ENCODE measurements at places on chromosomes 1 and 21.

DNA sequence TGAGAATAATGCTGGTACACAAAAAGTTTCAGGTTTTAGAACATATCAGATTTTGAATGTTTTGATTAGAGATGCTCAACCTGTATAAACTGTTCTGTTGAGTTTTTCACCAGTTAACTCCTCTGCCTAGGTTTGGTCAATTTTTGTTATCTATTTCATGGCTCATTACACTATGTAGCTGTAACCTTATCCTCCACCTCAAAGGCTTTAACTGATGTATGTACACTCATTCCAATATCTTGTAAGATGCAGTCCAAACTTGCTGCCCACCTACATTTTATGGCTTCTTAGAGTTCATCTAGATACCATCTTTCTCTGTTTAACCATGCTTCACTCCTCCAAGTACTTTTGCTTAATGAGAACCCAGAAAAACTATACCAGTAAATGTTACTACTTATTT is 107.8 kb downstream of the EIF4G3 start:
- H3K27ac ChIP-seq, result no peak overlapping the region
- no peaks in the 10 kb centered on the region for H3K4me1 ChIP-seq
- no peaks in the 10 kb centered on the region for H3K27me3 ChIP-seq
- no peaks in the 10 kb centered on the region for H3K36me3 ChIP-seq

DNA sequence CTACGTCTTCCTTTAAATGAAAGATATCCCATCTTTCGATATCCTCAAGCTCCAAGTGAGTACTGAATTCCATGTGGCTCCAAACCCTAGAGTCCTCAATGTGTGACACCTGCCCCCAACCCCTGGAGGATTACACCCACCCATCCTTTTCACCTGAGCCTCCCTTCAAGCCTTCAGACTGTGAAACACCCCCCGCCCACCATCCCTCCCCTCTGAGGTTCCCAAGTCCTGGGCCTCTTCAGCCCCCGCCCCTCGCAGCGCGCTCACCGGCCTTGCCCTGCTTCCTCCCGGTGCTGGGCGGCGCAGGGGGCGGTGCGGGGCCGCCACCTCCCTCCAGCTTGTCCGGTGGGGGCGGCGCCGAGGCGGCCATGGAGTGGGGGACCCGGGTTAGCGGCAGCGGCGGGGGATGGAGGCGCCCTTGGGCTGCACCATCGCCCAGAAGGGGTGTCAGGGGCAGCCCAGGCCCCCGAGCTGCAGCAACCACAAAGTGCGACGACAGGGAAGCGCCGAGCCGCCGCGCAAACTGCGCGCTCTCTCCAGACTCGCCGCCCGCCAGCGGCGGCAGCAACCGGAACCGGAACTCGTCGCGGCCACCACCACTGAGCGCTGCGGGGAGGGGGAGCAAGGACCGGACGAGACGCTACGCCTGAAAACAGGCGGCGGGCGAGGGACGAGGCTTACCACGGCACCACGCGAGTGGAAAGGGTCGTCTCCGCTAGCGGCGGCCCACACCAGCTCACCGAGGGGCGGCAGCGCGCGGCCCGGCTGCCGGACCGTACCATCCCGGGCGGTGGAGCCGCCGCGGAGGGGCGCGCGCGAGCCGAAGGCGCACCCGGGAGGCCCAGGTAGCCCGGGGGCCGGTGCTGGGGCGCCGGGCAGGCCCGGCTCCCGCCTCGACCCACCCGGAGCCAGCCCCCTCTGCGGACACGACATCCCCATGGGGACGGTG is at the start of gene PYGO2:
Gene PYGO2 (minus strand): TSS at position 576 of the 949 bp plus-strand sequence. CDS start 206 bp downstream, at position 370.
- DNase-seq, result peak; percentile 67
- H3K36me3 ChIP-seq, result peaks cover 20% of the 10 kb centered on the region
- H3K27ac ChIP-seq, result peak within 1 kb of the TSS; percentile 82
- peak within 1 kb of the TSS; percentile 69 for H3K4me3 ChIP-seq

DNA sequence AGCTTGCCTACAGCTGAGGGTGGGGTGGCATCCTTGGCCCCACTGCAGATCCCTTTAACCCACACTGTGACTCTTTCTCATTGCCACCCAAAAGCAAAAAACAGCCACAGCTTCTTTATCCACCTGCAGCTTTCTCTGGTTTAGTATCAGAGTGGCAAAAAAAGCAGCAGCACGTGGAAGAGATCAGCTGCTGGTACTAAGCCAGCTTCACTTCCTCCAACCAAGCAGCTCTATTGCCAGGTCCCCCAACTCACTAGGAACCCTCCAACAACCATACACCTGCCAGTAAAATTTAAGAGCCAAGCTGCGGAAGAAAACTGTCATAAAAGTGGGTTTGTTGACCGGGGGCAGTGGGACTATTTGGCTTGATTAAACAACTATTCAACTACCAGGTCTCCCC is 66.4 kb downstream of the KDM1A start:
- no peaks in the 10 kb centered on the region for H3K4me1 ChIP-seq
- no peak overlapping the region for H3K4me3 ChIP-seq
- no peaks in the 10 kb centered on the region for H3K27me3 ChIP-seq
- peaks cover 74% of the 10 kb centered on the region for H3K36me3 ChIP-seq

GRCh38 chr1:51553911-51554310 is 34.8 kb upstream of the EPS15 start:
- no peak overlapping the region for H3K27ac ChIP-seq

- peaks cover 3% of the 10 kb centered on the region for H3K27me3 ChIP-seq
- DNase-seq, result no peak
- H3K36me3 ChIP-seq, result no peaks in the 10 kb centered on the region
- no peaks in the 10 kb centered on the region for H3K4me1 ChIP-seq
Observed at GRCh38 chr1:239367196-239367810, 19.1 kb upstream of the CHRM3 start.

DNA sequence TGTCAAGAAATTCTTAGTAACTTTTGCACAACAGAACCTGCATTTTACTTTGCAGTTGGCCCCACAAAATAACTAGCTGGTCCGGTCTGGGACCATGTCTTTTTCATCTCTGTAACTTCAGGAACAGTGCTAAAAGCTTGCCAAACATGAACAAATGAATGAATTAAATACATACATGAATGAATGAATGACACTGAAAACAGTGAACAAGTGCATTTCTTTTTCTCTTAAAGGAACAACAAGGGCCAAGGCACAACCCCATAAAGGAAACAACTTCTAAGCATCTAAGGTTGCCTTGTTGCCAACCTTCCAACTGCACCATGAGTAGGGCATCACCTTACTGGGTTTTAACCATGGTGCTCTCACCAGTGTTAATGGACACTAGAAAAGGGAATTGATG is 534.4 kb upstream of the PKN2 start:
- no peak for DNase-seq
- H3K36me3 ChIP-seq, result no peaks in the 10 kb centered on the region
- no peaks in the 10 kb centered on the region for H3K4me1 ChIP-seq

DNA sequence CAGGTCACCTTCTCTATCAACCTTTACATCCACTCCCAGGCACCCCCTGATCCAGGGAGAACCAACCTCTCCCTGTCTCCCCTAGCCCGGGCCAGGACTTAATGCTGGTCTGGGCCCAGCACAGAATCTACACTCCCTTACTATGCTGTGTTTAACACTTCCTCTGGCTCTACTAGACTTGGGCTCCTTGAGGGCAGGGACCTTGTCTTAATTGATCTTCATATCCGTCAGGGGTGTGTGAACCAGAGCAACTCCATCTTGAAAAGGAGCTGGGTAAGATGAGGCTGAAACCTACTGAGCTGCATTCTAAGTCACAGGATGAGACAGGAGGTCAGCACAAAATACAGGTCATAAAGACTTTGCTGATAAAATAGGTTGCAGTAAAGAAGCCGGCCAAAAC is 98.9 kb downstream of the SSBP3 start:
- DNase-seq, result no peak
- peaks cover 3% of the 10 kb centered on the region for H3K36me3 ChIP-seq
- H3K4me3 ChIP-seq, result no peak overlapping the region
- peaks cover 74% of the 10 kb centered on the region for H3K4me1 ChIP-seq

DNA sequence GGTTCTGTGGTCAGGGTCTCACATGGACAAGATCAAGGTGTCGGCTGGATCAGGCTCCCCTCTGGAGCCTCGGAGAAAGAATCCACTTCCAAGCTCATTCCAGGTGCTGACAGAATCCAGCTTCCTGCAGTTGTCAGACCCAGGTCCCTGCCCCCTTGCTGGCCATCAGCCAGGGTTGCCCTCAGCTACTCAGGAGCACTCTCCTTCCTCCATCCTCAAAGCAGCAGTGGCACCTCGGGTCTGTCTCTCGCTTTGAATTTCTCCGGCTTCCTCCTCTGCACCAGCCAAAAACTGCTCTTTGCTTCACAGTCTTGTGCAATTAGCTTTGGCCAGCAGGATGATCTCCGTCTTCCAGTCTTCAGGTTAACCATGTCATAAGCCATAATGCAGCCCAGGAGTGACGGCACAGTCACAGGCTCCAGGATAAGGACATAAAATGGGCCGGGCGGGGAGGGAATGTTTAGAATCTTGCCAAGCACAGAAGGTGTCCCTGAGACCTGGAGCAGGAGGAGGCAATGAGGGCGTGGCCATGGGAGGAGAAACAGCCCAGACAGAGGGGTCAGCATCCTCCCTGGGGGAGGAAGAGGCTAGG is 79.4 kb upstream of the SLC25A33 start:
- H3K27ac ChIP-seq, result no peak overlapping the region
- no peak overlapping the region for H3K4me3 ChIP-seq
- DNase-seq, result no peak
- H3K4me1 ChIP-seq, result peaks cover 2% of the 10 kb centered on the region
- no peaks in the 10 kb centered on the region for H3K36me3 ChIP-seq

DNA sequence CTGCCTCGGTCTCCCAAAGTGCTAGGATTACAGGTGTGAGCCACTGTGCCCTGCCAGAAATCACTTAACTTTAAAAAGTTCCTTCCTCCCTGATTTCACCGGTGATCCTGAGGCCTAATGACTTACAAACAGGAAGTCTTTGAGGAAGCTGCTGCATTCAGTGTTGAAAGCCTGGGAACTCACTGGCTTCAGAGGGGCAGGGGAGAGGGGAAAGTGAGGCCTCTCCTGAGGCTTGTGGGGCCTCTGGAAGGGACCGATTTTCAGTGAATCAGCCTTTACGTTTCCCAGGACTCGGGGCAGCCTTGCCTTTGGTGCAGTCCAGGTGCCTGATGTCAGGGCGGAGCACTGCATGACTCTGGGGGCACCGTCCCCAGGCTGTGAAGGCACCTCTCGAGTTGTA is 30.1 kb upstream of the ARHGEF10L start:
- H3K27ac ChIP-seq, result no peak overlapping the region
- H3K27me3 ChIP-seq, result peaks cover 8% of the 10 kb centered on the region
- H3K4me3 ChIP-seq, result no peak overlapping the region
- DNase-seq, result no peak

GRCh38 chr21:37757606-37758376 is 158.5 kb downstream of the KCNJ6 start:
- H3K4me3 ChIP-seq, result no peak overlapping the region
- H3K36me3 ChIP-seq, result no peaks in the 10 kb centered on the region
- DNase-seq, result no peak
- H3K27ac ChIP-seq, result no peak overlapping the region
- H3K27me3 ChIP-seq, result no peaks in the 10 kb centered on the region

GRCh38 chr1:30756206-30756544 is 1.4 kb downstream of the LAPTM5 start:
- H3K36me3 ChIP-seq, result peaks cover 12% of the 10 kb centered on the region
- DNase-seq, result no peak
- H3K27ac ChIP-seq, result peak overlapping the region; percentile 79
- H3K4me3 ChIP-seq, result peak overlapping the region; percentile 94
- no peaks in the 10 kb centered on the region for H3K27me3 ChIP-seq

DNA sequence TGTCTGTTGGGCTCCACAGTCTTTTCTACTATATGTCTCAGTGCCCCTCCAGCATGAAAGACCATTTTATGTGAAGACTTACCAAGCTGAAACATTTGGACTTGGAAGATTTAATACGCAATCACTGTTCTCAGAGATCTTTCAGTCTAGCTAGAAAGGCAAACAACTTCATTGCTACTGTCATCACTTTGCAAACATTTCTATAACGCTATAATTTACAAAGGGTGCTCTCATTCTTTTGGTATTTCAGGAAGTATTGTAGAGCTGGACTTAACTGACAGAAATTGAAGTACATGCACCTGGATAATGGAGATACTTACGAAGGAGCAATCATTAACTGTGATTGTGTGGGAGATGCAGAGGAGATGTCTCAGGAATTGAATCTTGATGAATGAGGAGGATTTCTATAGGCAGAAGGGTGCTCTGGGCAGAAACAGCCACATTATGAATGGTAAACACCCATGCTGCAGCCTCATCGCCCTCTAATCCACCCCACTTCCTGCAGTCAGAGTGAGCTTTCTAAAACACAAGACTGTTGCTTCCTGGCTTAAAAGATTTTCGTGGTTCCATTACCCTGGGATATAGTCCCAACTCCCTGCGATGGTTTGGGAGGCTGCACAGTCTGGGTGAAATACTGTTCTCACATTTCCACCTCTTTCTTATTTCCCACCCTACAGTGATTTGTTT is 75.1 kb upstream of the GNG12 start:
- H3K36me3 ChIP-seq, result no peaks in the 10 kb centered on the region
- H3K4me1 ChIP-seq, result peaks cover 13% of the 10 kb centered on the region
- H3K27me3 ChIP-seq, result no peaks in the 10 kb centered on the region
- no peak overlapping the region for H3K27ac ChIP-seq
- H3K4me3 ChIP-seq, result no peak overlapping the region

DNA sequence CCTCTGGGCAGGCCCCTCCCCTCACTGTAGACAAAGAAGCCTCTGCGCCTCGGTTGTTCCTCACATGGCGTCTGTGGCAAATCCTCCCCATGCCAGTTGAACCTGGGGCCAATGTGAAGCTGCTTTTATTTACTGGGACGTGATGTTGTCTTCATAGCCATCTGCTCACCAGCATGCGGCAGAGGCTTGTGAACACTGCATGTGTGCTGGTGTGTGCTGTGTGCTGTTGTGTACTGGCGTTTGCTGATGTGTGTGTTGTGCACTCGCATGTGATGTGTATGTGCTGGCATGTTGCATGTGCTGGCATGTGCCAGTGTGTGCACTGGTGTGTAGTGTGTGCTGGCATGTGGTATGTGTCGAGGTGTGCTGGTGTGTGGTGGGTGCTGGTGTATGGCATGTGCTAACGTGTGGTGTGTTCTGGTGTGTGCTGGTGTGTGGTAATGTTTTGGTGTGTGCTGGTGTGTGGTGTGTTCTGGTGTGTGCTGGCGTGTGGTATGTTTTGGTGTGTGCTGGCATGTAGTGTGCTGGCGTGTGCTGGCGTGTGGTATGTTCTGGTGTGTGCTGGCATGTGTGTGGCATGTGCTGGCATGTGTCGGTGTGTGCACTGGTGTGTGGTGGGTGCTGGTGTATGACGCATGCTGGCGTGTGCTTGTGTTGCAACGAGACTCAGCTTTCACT is 37.2 kb upstream of the TRAPPC10 start:
- H3K27me3 ChIP-seq, result no peaks in the 10 kb centered on the region
- peaks cover 7% of the 10 kb centered on the region for H3K4me1 ChIP-seq
- peaks cover 9% of the 10 kb centered on the region for H3K36me3 ChIP-seq
- no peak overlapping the region for H3K27ac ChIP-seq
- H3K4me3 ChIP-seq, result no peak overlapping the region

GRCh38 chr1:172342584-172343239 is 77.8 kb upstream of the C1orf105 start:
- H3K36me3 ChIP-seq, result no peaks in the 10 kb centered on the region
- DNase-seq, result no peak
- H3K4me3 ChIP-seq, result no peak overlapping the region
- no peak overlapping the region for H3K27ac ChIP-seq
- H3K4me1 ChIP-seq, result peaks cover 4% of the 10 kb centered on the region
